ELR (cell line): ENCODE measurements at places on chromosomes 3 and 15.

DNA sequence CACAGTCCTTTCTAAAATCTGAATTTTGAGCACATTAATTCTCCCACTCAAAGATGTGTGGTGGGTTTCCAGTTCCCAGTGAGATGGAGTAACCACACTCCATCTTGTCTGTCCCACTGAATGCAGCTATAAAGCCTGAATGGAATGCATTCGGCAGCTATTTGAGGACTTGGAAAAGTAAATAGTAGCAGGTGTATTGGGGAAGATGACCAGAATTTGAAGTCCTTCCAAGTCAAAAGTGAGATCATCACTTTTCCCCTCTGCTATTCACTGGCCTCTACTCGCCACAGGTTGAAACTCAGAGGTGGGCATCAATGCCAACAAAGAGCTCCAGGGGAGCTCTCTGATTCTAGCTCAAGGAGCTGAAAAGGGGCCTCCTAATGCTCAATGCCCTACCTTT lies 8.1 kb upstream of the GNB5 start:
- DNase-seq, result no peak

GRCh38 chr3:61311044-61311443 lies 59.8 kb upstream of the FHIT start:
- no peak for DNase-seq

- no peak for DNase-seq
These were observed 10.1 kb downstream of the MCM2 start for GRCh38 chr3:127608362-127608718.

- no peak for DNase-seq
These were observed 48.1 kb upstream of the USP3 start for GRCh38 chr15:63456258-63456657.

DNA sequence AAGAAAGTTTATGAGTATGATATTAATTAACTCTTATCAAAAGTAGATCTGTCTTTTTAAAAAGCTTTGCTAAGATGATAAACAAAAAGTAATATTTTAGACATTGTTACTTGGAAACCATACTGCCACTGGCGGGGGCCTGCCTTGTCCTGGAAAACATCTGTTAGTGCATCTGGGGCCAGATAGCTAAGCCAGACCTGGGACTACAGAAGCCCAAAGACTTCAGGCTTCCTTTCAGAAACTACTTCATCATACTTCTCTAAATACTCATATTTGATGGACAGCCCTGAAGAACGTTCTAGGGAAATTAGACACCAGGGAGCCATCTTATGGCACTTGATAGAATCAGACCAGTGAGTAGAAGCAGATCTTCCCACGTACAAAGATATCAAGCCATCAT lies 795.4 kb upstream of the SEMA6D start:
- DNase-seq, result no peak
